ENCODE measurements at places on chromosomes 12 and 14. TPM values are rescaled to one million over a fixed set of nuclear protein-coding genes. Genes with fewer than 3 reads are reported as not detected.

The CCDC184 gene
- 1.1 TPM for total RNA-seq

The TMEM132C gene
- total RNA-seq, result 0.49 TPM

The ANAPC5 gene
- 105 TPM for total RNA-seq

The FBXO21 gene
- 32.0 TPM for total RNA-seq

The HEBP1 gene
- total RNA-seq, result 55.8 TPM

The TNFRSF1A gene
- total RNA-seq, result 236 TPM

The INHBC gene
- not detected for total RNA-seq

The RGS6 gene
- total RNA-seq, result 1.8 TPM

- no peak for DNase-seq
- H3K27ac ChIP-seq, result no peak overlapping the region
- H3K4me3 ChIP-seq, result no peak overlapping the region
- no peaks in the 10 kb centered on the region for H3K36me3 ChIP-seq
- no peaks in the 10 kb centered on the region for H3K27me3 ChIP-seq
- no peaks in the 10 kb centered on the region for H3K4me1 ChIP-seq
These were observed 161.5 kb upstream of the FRMD6 start for GRCh38 chr14:51490205-51490604.

DNA sequence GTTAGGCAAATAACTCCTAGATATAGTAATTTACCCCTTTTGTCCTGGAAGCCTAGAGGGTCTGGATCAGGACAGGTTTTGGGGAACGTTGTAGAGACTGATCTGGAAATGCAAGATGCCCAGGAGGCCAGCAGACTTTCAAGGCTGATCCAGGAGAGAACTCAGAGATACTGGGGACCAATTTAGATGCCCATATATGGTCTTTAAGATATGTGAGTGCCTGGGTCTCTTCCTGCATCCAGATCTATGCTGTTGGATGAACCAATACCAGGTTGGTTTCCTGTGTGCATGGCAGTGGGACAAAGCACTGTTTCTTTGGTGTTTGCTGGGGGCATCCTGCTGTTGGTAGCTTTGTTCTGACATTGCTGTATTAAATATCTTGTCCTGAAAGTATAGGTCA is 5.4 kb downstream of the ERG28 start:
- H3K4me1 ChIP-seq, result no peaks in the 10 kb centered on the region
- no peaks in the 10 kb centered on the region for H3K27me3 ChIP-seq
- peaks cover 10% of the 10 kb centered on the region for H3K36me3 ChIP-seq
- H3K4me3 ChIP-seq, result no peak overlapping the region
- no peak for DNase-seq
- no peak overlapping the region for H3K27ac ChIP-seq

DNA sequence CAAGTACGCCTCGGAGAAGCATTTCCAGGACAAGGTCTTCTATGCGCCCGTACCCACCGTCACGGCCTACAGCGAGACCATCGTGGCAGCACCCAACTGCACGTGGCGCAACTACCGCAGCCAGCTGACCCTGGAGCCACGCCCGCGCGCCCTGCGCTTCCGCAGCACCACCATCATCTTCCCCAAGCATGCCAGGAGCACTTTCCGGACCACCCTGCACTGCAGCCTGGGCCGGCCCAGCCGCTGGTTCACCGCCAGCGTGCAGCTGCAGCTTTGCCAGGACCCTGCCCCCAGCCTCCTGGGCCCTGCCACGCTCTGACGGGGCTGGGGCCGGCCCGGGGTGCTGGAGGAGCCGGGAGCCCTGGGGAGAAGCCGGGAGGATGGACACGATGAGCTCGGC is 19.3 kb downstream of the RFLNA start:
- no peak for DNase-seq
- no peaks in the 10 kb centered on the region for H3K27me3 ChIP-seq

DNA sequence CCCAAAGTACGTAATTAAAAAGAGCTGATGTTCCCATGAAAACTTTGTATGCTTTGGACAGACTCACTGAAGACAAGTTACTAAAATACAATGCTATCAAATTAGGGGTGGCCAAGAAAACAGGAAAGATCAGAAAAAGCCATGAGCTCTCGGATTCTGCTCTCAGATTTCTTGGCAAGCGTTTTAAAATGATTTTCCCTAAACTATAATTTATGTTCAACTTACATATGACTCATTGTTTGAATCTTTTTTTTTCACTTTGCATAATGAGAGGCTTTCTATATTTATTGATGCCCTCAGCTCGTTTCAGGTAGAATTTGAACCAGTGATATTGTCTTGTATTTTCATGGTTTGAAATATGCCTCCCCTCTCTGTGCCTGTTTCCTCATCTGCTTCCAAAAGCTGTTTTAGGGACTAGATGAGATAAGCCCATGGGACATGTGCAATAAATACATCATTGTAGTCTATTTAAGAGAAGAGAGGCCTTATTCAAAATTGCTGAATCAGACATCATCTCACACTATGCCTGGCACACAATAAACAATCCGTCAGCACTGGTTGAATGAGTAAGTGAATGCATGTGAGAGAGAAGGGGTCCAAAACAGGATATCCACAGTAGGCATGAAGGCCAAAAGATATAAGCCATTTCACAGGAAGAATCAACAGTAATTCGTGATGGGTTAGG is 4.7 kb upstream of the IPO8 start:
- H3K27me3 ChIP-seq, result no peaks in the 10 kb centered on the region
- no peak overlapping the region for H3K27ac ChIP-seq
- DNase-seq, result no peak
- H3K4me3 ChIP-seq, result no peak overlapping the region

DNA sequence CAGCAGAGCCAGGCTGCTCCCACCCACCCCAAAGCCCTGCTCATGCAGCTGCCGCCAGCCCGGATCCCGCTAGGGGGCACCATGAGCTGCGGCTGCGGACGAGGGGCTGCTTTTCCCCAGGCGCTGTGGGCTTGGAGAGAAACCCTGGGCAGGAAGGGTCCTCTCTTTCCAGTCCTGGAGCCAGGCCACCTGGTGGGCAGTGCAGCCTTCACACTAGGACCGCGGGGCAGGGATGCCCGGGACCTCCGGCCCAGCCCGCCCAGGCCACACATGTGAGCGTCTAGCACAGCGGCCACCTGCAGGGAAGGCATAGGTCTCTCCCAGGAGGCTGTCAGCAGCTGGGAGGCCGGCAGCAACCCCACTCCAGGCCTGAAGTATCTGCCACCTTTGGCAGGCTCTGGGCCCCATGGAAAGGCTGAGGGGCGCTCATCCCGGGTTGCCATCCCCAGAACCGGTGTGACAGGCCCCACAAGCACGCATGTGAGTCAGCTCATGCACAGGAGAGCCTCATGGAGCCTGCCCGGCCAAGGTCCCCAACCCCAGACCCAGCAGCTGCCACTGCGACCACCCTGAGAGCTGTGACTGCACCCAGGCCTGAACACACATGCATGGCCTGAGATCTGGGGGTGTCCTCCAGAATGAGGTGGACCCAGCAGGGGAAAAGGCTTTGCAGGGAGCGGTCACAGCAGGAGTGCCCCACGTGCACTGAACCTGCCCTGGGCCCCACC is 280.0 kb upstream of the RTL1 start:
- H3K4me1 ChIP-seq, result no peaks in the 10 kb centered on the region
- H3K27ac ChIP-seq, result no peak overlapping the region
- H3K36me3 ChIP-seq, result no peaks in the 10 kb centered on the region
- DNase-seq, result no peak

DNA sequence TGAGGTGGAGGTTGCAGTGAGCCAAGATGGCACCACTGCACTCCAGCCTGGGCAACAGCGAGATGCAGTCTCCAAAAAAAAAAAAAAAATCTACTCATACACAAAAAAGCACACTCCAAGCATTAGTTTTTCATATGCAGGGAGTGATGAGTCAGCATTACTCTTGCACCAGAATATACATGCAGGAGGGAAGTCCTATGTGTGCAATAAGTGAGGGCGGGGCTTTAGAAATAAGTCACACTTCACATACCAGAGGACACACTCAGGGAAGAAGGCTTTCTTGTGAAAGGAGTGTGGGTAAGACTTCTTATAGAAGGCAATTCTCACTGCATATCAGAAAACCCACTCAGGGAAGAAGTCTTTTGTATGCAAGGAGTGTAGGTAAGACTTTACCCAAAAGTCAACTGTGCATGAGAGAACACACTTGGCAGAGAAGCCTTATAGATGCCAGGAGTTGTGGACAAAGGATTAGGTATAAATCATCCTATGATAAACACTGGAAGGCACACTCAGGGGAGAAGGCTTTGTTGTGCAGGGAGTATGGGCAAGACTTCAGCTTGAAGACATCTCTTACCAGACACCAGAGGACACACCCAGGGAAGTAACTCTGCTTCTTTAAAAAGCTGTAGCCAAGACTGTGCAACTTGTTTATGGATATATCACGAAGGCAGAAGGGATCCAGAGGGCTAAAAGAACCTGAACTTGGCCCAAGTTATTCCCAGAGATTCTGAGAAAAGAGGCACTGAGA is 50.5 kb downstream of the ATF7 start:
- no peaks in the 10 kb centered on the region for H3K27me3 ChIP-seq
- H3K36me3 ChIP-seq, result no peaks in the 10 kb centered on the region
- H3K4me3 ChIP-seq, result no peak overlapping the region
- H3K4me1 ChIP-seq, result no peaks in the 10 kb centered on the region

DNA sequence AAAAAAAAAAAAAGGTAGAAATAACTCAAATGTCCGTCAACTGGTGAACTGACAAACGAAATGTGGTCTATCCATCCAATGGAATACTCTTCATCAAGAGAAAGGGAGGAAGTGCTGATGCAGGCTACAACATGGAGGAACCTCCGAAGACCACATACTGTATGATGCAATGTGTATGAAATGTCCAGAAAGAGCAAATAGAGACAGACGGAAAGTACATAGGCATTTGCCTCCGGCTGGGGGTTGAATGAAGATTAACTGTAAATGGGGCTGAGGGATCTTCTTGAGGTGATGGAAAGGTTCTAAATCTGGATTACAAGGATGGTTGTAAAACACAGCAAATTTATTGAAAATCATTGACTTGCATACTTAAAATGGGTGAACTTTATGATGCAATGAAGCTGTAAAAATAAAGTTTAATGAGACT is 35.4 kb downstream of the DLK1 start:
- no peaks in the 10 kb centered on the region for H3K4me1 ChIP-seq
- no peak for DNase-seq
- no peak overlapping the region for H3K4me3 ChIP-seq
- H3K27ac ChIP-seq, result no peak overlapping the region

DNA sequence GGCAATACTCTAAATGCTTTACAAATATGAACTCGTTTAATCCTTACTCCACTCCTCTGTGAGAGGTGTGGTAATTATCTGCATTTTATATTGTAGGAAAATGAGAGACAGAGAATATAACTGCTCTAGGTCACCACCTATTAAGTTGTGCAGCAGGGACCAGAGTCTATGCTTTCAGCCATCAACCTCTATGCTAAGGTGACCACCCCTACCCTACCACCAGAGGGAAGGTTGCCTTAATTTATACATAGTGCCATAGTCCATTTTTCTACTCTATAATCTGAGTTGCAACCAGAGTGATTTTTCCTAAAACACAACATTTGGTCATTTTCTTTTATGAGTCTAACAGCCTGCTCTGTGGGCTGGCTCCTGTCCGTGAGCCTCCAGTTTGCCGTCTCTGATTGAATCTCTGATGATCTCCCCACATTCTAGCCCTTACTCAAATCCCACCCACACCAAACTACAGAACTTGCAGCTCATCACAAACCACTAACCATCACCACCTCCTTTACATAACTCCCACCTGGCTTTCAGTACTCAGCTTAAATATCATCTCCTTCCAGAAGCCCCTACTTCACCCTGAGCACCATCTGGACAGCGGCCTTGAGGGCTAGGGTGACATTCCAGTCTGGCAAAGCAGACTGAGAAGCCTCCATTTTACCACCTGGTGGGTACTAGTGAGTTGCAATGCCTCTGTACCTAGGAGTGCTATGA is 126.6 kb downstream of the PPM1H start:
- H3K27ac ChIP-seq, result no peak overlapping the region
- no peak for DNase-seq
- no peak overlapping the region for H3K4me3 ChIP-seq
- H3K27me3 ChIP-seq, result no peaks in the 10 kb centered on the region

- DNase-seq, result no peak
- H3K27me3 ChIP-seq, result no peaks in the 10 kb centered on the region
- no peaks in the 10 kb centered on the region for H3K36me3 ChIP-seq
These were observed 163.9 kb upstream of the RASSF8 start for GRCh38 chr12:25794571-25794970.

- H3K36me3 ChIP-seq, result no peaks in the 10 kb centered on the region
- DNase-seq, result no peak
- H3K27me3 ChIP-seq, result no peaks in the 10 kb centered on the region
- H3K27ac ChIP-seq, result no peak overlapping the region
These were observed 1211.4 kb downstream of the VRK1 start for GRCh38 chr14:98008381-98009113.

- H3K36me3 ChIP-seq, result no peaks in the 10 kb centered on the region
- H3K27me3 ChIP-seq, result no peaks in the 10 kb centered on the region
- no peak overlapping the region for H3K27ac ChIP-seq
- H3K4me1 ChIP-seq, result no peaks in the 10 kb centered on the region
- no peak for DNase-seq
These were observed 350.2 kb downstream of the DIO2 start for GRCh38 chr14:79861111-79861510.

- no peaks in the 10 kb centered on the region for H3K36me3 ChIP-seq
- no peak overlapping the region for H3K27ac ChIP-seq
- no peak for DNase-seq
- no peak overlapping the region for H3K4me3 ChIP-seq
- no peaks in the 10 kb centered on the region for H3K4me1 ChIP-seq
- no peaks in the 10 kb centered on the region for H3K27me3 ChIP-seq
These were observed 120.1 kb downstream of the SMOC1 start for GRCh38 chr14:69999261-69999674.

- no peak overlapping the region for H3K4me3 ChIP-seq
- H3K27me3 ChIP-seq, result no peaks in the 10 kb centered on the region
- H3K36me3 ChIP-seq, result no peaks in the 10 kb centered on the region
- no peak overlapping the region for H3K27ac ChIP-seq
- DNase-seq, result no peak
- no peaks in the 10 kb centered on the region for H3K4me1 ChIP-seq
These were observed 198.9 kb downstream of the RBM19 start for GRCh38 chr12:113766879-113767878.

- H3K4me1 ChIP-seq, result no peaks in the 10 kb centered on the region
- no peak overlapping the region for H3K4me3 ChIP-seq
- H3K27me3 ChIP-seq, result no peaks in the 10 kb centered on the region
- H3K36me3 ChIP-seq, result no peaks in the 10 kb centered on the region
These were observed 31.4 kb downstream of the CFAP54 start for GRCh38 chr12:96520767-96521166.

GRCh38 chr14:97381309-97381708 is 584.1 kb downstream of the VRK1 start:
- H3K27ac ChIP-seq, result no peak overlapping the region
- DNase-seq, result no peak
- H3K27me3 ChIP-seq, result no peaks in the 10 kb centered on the region

DNA sequence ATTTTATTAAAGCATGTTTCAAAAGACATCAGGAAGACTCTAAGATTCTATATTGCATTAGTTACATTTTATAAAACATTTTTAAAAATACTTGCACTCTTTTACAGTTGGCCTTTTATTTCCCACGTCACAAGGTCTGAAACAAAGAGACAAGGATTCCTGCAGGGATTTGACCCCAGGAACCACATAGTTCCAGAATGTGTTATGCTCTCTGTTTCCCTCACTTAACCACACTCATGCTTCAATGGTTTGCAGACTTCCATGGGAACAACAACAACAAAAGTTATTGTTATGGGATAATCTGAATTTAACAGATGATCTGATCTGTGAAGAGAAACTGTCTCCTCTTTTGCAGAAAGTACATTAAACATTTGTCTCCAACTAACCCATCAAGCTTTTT is 104.3 kb upstream of the PPFIA2 start:
- H3K36me3 ChIP-seq, result no peaks in the 10 kb centered on the region
- no peak overlapping the region for H3K27ac ChIP-seq
- H3K27me3 ChIP-seq, result no peaks in the 10 kb centered on the region
- DNase-seq, result no peak
- H3K4me3 ChIP-seq, result no peak overlapping the region
- H3K4me1 ChIP-seq, result no peaks in the 10 kb centered on the region

Measured in aorta (tissue), 5 donors.